ENCODE measurements at places on chromosomes 5 and 9. TPM values are rescaled to one million over a fixed set of nuclear protein-coding genes. Genes with fewer than 3 reads are reported as not detected.

CBY3 gene
- 0.76 TPM for total RNA-seq

SLC4A9 gene
- not detected for total RNA-seq

SPINK5 gene
- not detected for total RNA-seq

GRXCR2 gene
- total RNA-seq = not detected

CD72 gene
- total RNA-seq = 4.4 TPM

GFRA3 gene
- total RNA-seq = not detected

GRCh38 chr9:133768371-133768858 is 30.3 kb upstream of the SARDH start:
- DNase-seq = no peak
- H3K27me3 ChIP-seq = no peaks in the 10 kb centered on the region
- H3K4me1 ChIP-seq = no peaks in the 10 kb centered on the region
- H3K4me3 ChIP-seq = no peak overlapping the region

- H3K27ac ChIP-seq = no peak overlapping the region
- H3K36me3 ChIP-seq = no peaks in the 10 kb centered on the region
- no peaks in the 10 kb centered on the region for H3K27me3 ChIP-seq
- no peaks in the 10 kb centered on the region for H3K4me1 ChIP-seq
Observed at GRCh38 chr5:121138495-121138907, 674.4 kb downstream of the PRR16 start.

DNA sequence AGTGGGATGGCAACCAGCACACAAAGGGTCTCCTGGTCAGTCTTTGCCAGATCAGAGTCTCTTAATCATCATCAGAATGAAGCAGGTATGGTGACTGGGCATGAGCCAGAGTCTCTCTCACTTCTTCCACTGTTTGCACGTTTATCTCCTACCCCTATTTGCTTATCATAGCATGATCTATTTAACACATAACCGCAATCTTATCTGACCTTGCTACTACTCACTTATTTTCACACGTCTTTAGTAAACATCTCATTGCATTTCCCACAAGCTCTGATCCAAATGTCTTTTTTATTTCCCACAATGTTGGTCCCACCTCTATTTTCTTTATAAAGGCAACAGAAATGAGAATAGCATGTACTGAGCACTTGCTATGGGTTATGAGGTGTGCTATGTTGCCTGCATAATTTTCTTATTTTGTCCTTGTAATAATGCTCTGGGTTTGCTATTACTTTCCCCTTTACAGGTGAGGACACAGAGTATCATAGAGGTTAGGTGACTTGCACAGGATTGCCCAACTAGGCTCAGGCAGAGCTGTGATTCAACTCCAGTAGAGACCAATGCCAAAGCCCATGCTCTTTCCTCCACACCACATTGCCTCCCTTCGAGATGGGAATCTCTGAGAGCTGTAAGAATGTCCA is 39.7 kb upstream of the IL7R start:
- H3K4me1 ChIP-seq = peaks cover 99% of the 10 kb centered on the region
- DNase-seq = peak; percentile 54
- H3K27ac ChIP-seq = peak overlapping the region; percentile 47
- H3K36me3 ChIP-seq = no peaks in the 10 kb centered on the region
- H3K4me3 ChIP-seq = peak overlapping the region; percentile 21

DNA sequence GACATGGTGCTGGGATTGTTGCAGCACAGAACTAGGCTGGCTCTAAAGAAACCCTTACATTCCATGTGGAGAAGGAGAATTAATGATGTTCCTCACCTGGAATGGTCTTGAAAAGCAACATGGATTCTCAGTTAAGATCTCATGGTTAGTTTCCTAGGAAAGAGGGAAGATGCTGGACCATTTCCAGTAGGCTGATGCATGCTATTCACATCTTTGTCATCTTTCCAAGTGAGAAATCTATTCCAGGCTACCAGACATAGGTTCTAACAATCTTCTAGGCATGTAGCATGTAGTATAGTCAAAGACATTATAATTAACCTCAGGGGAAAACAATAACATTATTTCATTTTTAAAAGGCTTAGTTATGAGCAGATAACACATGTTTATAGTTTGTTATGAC is 44.3 kb downstream of the TMEM252 start:
- no peak overlapping the region for H3K4me3 ChIP-seq
- H3K27me3 ChIP-seq = no peaks in the 10 kb centered on the region
- no peak for DNase-seq
- H3K4me1 ChIP-seq = no peaks in the 10 kb centered on the region
- no peaks in the 10 kb centered on the region for H3K36me3 ChIP-seq

DNA sequence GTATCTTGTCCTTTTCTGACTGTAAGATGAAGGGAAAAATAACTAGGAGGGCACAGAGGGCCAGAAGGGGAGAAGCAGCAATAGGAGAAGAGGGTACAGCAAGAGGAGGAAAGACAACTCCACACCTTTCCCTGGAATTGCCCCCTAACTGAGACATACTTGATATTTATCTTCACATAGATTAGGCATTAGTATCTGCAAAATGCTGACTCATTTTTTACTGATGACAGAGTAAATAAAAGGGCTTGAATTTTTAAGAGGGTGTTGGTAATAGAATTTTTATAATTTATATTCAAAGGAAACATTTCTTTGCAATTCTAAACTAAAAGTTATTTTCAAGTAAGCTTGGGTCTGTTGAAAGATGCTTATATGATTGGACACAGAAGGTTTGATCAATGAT is 86.8 kb upstream of the PRRC1 start:
- H3K4me1 ChIP-seq = no peaks in the 10 kb centered on the region
- H3K27ac ChIP-seq = no peak overlapping the region
- H3K4me3 ChIP-seq = no peak overlapping the region
- DNase-seq = no peak
- H3K36me3 ChIP-seq = no peaks in the 10 kb centered on the region
- no peaks in the 10 kb centered on the region for H3K27me3 ChIP-seq

DNA sequence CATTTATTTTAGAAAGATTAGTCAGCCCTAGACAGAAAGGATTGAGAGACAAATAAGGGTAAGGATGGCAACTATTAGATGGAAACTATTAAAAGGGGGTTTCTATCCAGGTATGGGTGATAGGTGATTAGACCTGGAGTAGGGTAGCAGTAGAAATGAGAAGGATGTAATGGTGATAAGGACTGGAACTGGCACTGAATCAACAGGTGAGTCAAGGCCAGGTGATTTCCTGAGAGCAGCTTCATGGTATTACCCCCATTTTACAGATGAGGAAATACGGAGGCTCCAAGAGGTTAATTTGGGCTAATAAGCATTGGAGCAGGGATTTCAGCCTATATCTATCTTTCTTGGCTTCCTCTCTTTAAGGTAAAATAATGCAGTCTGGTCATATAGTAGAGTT is 55.7 kb downstream of the CAST start:
- H3K4me3 ChIP-seq = no peak overlapping the region
- H3K4me1 ChIP-seq = peaks cover 47% of the 10 kb centered on the region
- H3K36me3 ChIP-seq = no peaks in the 10 kb centered on the region

DNA sequence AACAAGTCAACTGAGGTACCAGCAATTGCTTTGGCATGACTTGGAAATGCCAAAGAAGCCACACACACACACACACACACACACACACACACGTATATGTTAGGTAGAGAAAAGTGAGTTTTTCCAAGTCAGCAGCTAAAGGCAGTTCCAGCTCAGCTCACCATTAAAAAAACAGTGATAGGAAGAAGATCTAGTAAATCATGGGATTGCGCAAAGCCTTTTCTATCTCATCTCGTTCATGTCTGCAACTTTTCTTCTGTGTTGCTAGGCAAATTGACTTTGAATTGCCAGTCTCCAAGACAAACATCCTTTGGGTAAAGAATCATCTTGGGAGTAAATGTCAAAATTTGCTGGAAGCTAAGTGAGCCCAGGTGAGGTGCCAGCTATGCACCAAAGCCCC is 500.1 kb downstream of the ENC1 start:
- no peaks in the 10 kb centered on the region for H3K4me1 ChIP-seq
- no peaks in the 10 kb centered on the region for H3K36me3 ChIP-seq
- H3K27me3 ChIP-seq = no peaks in the 10 kb centered on the region
- H3K4me3 ChIP-seq = no peak overlapping the region
- H3K27ac ChIP-seq = no peak overlapping the region

- no peak overlapping the region for H3K27ac ChIP-seq
- peaks cover 3% of the 10 kb centered on the region for H3K4me1 ChIP-seq
- no peak for DNase-seq
- H3K27me3 ChIP-seq = peaks cover 10% of the 10 kb centered on the region
- H3K4me3 ChIP-seq = no peak overlapping the region
Observed at GRCh38 chr9:129551393-129551973, 69.4 kb downstream of the C9orf50 start.

- H3K4me1 ChIP-seq = no peaks in the 10 kb centered on the region
- no peaks in the 10 kb centered on the region for H3K27me3 ChIP-seq
- H3K36me3 ChIP-seq = no peaks in the 10 kb centered on the region
Observed at GRCh38 chr9:93225892-93226291, 42.0 kb downstream of the WNK2 start.

DNA sequence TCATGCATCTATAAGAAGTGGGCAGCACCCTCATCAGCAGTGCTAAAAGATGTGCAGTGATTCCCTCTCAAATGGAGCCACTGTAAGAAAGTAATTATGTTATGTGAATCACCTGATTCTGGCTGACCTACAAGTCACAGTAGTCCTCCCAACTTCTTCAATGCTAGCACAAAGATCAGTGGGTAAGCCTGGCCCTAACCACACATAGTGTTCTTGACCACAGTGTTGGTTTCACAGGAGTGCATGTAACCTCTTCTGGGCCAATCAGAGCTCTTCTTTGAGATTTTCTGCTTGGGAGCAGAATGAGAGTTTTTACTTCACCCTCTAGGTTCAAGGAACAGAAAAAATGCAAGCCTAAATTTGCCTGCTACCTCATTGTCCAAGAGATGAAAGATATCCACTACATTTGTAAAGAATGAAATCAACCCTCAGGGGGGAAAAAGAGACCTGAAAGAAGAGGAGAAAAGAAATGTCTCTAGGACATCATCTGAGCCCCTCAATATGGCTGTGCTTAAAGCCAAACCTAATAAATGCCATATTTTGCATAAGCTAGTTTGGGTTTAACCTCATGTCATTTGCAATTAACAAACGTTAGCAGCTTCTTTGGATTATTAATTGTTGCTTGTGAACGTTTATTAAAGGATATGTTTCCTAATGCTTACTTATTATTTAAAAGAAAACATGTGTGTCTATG is 65.3 kb upstream of the ADRB2 start:
- no peak for DNase-seq
- H3K27me3 ChIP-seq = no peaks in the 10 kb centered on the region
- H3K27ac ChIP-seq = no peak overlapping the region
- H3K4me3 ChIP-seq = no peak overlapping the region

- no peaks in the 10 kb centered on the region for H3K4me1 ChIP-seq
- DNase-seq = no peak
- H3K27me3 ChIP-seq = no peaks in the 10 kb centered on the region
- no peak overlapping the region for H3K27ac ChIP-seq
Observed at GRCh38 chr9:78695519-78695918, 398.6 kb downstream of the PSAT1 start.

DNA sequence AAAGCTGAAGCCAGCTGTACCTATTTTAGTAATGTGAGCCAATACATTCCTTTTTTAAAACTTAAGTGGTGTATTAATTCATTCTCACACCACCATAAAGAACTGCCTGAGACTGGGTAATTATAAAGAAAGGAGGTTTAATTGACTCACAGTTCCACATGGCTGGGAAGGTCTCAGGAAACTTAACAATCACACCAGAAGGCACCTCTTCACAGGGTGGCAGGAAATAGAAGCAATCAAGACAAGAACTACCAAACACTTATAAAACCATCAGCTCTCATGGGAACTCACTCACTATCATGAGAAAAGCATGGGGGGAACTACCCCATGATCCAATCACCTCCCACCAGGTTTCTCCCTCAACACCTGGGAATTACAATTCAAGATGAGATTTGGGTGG is 21.0 kb downstream of the ESM1 start:
- no peak for DNase-seq
- no peak overlapping the region for H3K4me3 ChIP-seq
- H3K27me3 ChIP-seq = no peaks in the 10 kb centered on the region
- no peaks in the 10 kb centered on the region for H3K4me1 ChIP-seq
- no peak overlapping the region for H3K27ac ChIP-seq

GRCh38 chr5:134124289-134125038 is 10.0 kb downstream of the TCF7 start:
- H3K4me3 ChIP-seq = peak overlapping the region; percentile 36
- no peaks in the 10 kb centered on the region for H3K27me3 ChIP-seq
- H3K36me3 ChIP-seq = peaks cover 71% of the 10 kb centered on the region
- H3K27ac ChIP-seq = peak overlapping the region; percentile 97

DNA sequence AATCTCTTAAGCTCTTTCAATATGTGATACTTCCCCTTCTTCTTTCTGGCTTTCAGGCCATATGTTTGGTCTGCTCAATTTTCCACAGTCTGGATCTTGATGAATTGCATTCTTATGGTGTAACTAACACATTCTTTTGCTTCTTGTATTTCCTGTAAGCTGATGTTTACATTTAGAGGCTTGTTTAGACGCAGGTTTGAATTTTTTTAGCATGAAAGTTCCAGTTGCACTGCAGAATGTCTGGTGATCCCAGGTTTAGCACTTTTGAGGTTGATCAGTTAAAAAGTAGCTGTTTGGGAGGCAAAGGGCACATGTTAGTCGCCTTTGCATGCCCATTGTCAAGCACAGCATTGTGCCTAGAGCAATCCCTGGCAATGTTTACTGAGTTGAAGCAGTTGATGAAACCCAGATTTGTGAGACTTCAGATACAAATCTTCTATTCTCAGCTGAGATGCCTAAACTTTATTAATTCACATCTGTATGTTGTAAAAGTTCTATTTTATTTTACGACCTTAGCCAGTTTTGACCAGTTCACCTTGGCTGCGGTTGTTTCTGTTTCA is 59.6 kb upstream of the SPATA31C2 start:
- H3K27me3 ChIP-seq = no peaks in the 10 kb centered on the region
- H3K36me3 ChIP-seq = no peaks in the 10 kb centered on the region
- H3K4me3 ChIP-seq = no peak overlapping the region
- H3K27ac ChIP-seq = no peak overlapping the region
- no peaks in the 10 kb centered on the region for H3K4me1 ChIP-seq

DNA sequence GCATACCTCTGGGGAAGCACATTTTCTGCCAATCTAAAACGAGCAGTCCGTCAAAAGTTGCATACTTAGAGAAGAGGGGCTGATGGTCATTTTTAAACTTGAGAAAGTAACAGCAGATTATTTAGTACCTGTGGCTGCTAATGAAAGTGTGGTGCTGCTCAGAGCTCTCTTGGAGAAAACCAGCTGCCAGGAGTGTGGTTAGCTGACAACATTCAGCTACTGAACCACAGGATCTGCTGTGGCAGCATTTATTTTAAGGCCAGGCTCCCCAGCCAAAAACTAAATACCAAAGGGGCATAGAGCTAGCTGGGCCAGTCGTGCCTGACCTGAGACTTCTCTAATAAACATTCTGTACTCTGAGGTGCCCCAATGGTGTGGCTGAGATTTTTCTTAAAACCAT is 203.6 kb downstream of the EDIL3 start:
- no peak overlapping the region for H3K27ac ChIP-seq
- no peak for DNase-seq
- H3K4me3 ChIP-seq = no peak overlapping the region
- H3K4me1 ChIP-seq = no peaks in the 10 kb centered on the region

DNA sequence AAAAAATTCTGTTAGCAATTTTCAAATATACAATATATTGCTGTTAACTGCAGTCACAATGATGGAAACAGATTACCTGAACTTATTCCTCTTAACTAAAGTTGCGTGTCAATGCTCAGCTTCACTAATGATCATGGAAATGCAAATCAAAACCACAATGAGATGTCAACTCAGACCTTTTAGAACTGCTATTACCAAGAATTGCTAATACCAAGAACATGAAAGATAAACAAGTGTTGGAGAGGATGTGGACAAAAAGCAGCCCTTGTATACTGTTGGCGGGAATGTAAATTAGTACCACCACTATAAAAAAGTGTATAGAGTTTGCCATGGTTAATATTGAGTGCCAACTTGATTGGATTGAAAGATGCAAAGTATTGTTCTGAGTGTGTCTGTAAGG is 1409.7 kb upstream of the CDH18 start:
- no peak overlapping the region for H3K4me3 ChIP-seq
- H3K4me1 ChIP-seq = no peaks in the 10 kb centered on the region
